ENCODE measurements at places on chromosomes 5 and 9.

DNA sequence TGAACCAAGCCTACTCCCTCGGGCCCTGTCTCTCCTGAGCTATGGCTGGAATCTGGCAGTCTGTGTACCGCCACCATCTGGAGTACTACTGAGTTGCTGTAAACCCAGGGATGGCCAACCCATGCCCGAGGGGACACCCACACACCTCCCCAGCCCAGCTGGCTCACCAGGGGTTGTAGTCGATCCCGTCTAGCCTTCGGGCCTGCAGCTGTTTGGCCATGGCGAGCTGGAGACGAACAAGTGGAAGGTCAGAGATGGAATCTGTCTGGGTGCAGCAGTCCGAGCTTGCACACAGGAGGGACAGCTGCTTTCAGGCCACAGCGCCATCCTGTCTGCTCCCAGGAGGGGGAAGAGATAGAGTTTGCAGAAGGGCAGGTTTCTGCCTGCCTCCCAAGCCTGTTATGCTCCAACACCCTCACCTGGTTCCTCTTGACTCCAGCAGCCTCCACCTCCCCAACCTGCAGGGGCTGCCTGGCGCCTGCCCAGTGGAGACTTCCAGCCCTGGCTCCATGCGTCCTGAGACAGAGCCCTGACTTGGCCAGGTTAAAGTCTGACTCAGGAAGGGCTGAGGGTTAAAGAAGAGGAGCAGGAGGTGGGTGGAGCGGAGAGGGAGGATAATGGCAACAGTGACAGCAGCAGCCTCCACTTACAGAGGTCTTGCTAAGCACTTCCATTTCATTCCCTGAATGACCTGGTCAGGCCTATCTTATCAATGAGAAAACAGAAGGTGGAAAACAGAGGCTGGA is 15.8 kb upstream of the SPOUT1 start:
- DNase-seq: no peak

GRCh38 chr9:131020388-131020787 is 11.4 kb downstream of the LAMC3 start:
- no peak for DNase-seq

- no peak for DNase-seq
Observed at GRCh38 chr9:130698514-130698913, 4.9 kb downstream of the EXOSC2 start.

- DNase-seq: no peak
Observed at GRCh38 chr9:68731857-68732256, 26.8 kb downstream of the PIP5K1B start.

- no peak for DNase-seq
Observed at GRCh38 chr9:8652255-8652654, 852.7 kb upstream of the DMAC1 start.

GRCh38 chr9:86941197-86941596 is 6.1 kb downstream of the GAS1 start:
- no peak for DNase-seq

DNA sequence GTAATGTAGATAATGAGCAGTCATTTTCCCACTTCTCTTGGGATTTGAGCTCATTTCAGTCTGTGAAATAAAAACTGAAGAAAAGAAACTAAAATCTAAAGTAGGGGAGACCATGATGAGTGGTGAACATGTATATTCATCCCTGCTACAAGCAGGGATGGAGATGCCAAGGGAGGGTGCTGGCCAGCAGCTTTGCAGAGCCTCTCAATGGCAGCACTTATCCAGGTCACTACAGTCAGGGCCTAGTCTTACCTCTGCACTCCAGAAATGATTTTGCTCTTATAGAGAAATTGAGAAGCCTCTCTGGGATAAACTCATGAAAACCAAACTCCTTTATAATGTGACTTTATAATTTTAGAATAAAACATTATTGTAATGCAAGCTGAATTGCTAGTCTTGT is 317.6 kb downstream of the FBXL17 start:
- DNase-seq: no peak

GRCh38 chr9:34579104-34579807 is 10.3 kb downstream of the CNTFR start:
- DNase-seq: no peak

- DNase-seq: no peak
Observed at GRCh38 chr5:39364367-39364766, at the start of gene C9. TSS of gene C9 (minus strand) at chr5:39364495. CDS start at chr5:39364464, 31 bp downstream.

DNA sequence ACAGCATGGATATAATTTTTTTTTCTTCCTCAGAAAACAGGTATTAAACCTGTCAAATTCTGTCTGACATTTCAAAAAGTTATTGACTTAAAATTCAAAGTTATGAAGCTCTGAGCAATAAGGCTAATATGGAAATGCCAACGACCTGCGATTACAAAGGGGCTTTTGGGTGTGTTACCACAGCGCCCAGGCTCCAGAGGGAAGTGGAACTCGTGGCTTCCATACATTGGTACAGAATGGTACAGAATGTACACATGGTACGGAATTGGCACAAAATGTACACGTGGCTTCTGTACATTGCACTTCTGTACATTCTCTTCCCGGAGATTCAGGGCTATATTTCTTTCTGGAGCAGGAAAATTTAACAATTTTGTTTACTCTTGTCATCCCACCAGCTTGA is 225.1 kb upstream of the TBCA start:
- DNase-seq: no peak

GRCh38 chr5:157610990-157611389 is 35.4 kb upstream of the ADAM19 start:
- no peak for DNase-seq

GRCh38 chr9:113436728-113437515 is 26.4 kb downstream of the C9orf43 start:
- no peak for DNase-seq

- DNase-seq: no peak
Observed at GRCh38 chr9:116786737-116787136, 99.6 kb downstream of the TRIM32 start.

GRCh38 chr9:120741191-120741590 is 26.9 kb upstream of the MEGF9 start:
- no peak for DNase-seq

DNA sequence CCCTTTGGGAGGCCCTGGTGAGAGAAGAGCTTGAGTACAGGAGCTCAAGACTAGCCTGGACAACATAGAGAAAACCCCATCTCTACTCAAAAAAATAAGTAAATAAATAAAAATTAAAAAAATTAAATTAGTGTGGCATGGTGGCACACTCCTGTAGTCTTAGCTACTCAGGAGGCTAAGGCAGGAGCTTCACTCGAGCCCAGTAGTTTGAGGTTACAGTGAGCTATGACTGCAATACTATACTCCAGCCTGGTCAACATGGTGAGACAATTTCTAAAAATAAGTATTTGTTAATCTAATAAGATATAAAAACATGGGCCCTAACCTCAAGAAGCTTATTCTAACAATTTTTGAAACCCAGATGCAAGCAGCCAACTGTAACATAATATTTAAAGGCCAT is 7.6 kb downstream of the RNF38 start:
- DNase-seq: no peak

- DNase-seq: no peak
Observed at GRCh38 chr5:56763182-56763581, 52.2 kb upstream of the MAP3K1 start.

DNA sequence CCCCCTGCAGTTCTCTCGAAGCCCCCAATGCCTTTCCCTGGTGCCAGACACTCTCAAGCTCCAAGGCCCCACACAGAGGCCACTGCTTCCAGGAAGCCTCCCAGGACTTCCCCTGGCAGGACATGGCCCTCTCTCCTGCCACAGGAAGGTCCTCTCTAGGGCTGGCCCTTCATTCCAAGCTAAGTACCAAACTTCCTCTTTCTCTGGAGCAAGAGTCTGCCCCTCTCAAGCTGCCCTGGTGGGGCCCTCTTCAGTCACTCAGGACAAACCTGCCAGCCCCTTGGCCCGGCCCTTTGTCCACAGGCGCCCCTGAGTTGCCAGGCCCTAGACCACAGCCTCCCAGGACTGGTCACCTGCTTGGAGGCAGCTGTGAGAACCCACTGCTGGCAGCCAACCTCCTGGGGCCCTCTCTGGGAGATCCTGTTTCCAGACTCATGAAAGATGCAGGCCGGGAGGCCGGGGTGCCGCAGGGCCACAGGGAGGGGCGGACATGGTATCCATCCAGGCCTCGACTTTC is 6.6 kb downstream of the NINJ1 start:
- peak; percentile 35 for DNase-seq

GRCh38 chr9:93898502-93899426 is 56.4 kb downstream of the BARX1 start:
- no peak for DNase-seq

- no peak for DNase-seq
Observed at GRCh38 chr9:4365055-4365454, 65.2 kb upstream of the GLIS3 start.

DNA sequence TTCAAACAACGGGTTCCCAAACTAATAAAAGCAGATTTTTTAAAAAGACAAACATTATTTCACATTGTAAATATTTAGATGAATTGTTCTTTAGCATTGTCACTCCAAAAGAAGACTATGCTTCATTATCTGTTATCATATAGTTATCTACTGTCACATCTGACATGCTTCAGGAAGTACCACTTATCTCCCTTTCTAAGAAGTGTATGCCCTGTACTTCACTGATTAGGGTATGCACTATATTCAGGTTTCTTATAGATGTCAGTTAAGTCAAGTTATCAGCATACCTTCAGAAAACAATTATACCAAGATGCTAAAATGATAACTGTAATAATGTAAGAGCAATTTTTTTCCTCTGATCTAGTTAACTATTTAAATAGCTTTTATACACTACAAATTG is 40.4 kb downstream of the LMBRD2 start:
- no peak for DNase-seq

DNA sequence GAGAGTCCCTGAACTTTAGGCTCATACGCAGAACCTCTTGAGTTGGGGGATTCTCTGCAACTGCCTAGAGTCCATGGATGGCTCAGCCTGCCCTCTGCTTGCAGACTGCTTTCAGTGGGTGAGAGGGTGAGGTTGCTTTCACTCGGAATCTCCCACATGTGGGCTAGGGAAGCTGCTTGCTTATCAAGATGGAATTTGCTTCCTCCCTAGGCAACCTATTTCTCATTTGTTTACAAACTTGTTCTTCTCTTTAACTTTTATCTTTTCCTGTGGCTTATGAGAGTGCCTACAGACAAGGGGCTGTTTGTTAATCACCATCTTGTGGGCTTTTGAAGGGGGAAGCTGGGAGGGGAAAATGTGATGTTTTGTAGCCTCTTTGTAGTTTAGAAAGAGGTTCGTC is 10.0 kb downstream of the TLE4 start:
- no peak for DNase-seq

- DNase-seq: no peak
Observed at GRCh38 chr5:116492016-116492623, 82.5 kb downstream of the SEMA6A start.

DNA sequence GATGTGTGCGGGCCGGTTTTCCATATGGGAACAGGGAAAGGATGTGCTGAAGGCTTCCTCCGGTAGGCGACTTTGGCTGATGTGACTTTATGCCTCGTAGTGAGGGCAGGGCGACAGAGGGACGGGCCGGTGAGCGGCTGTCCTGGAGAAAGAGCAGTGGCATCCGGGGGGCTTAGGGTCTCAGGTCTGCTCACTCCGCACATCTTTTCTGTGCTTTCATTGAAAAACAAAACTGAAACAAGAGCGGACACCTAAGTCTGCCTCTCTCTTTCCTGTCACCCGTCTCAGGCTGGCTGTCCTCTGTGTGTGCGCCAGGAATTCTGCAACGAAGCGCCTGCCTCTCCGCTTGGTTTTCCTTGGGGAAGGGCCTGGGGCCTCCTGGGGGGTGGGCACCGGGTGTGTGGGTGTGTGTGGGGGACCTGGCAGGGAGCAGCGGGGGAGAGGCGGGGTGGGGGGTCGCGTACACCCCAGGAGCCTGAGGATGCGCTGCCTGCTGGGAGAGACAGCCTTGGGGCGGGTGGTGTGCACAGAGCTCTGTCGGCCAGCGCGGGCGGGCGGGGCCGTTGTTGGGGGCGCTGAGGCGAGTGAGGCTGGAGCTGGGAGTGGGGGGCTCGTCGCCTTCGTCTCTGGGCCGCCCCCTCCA is 580 bp upstream of the PRRX2 start:
- DNase-seq: no peak
